Activated CD4-positive, CD25-positive, alpha-beta regulatory T cell treated with anti-CD3 and anti-CD28 coated beads, Interleukin-2, amount 50 U/mL, for 16 hours (primary cell): ENCODE measurements at places on chromosomes 7 and 10.

DNA sequence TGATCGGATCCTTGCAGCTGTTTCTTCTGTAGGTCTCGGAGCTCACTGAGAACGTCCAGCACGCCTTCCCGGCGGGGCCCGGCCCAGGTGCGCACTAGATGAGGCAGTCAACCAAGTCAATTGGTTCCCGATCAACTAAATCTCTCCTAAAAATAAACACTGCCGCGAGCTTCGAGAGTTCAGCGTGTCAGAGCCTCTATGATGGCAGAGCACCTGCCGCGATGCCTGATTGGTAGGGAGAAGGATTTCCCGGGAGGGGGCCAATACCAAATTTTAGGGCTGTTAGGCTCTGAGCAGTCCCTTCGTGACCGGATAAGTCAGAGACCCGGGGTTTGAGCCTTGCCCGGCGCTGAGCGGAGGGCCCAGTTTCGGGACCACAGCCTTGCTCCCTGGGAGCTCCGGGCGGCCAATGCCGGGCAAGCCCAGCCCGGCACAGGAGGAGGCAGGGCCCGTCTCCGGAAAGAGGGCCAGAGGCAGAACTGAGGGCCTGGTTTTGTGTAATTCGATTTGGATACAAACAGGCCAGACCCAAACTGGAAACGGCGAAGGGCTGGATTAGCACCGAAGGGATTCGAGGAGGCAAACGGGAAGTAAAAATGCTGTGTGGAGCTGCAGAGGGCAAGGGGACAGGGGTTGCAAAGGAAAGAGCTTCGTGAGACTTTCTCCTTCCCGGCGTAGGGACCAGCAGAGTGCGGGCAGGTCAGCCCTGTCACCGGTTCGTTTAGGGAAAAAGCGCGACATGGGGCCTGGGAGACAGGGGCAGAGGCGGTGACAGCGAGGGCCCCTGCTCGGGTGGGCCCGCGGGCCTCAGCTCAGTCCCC, 569 bp downstream of the SLC26A5 start:
- DNase-seq = no peak

- no peak for DNase-seq
These were observed 28.5 kb upstream of the CROT start for GRCh38 chr7:87316846-87317552.

- no peak for DNase-seq
These were observed 48.1 kb downstream of the SDK1 start for GRCh38 chr7:3349126-3349525.

GRCh38 chr7:47377741-47378140, 204.2 kb downstream of the TNS3 start:
- no peak for DNase-seq

- no peak for DNase-seq
These were observed 146.0 kb upstream of the SEM1 start for GRCh38 chr7:96855691-96856090.

GRCh38 chr7:7654964-7655715, 14.6 kb downstream of the UMAD1 start:
- DNase-seq = no peak

- DNase-seq = no peak
These were observed 341.7 kb downstream of the DNAJB6 start for GRCh38 chr7:157678501-157678900.

DNA sequence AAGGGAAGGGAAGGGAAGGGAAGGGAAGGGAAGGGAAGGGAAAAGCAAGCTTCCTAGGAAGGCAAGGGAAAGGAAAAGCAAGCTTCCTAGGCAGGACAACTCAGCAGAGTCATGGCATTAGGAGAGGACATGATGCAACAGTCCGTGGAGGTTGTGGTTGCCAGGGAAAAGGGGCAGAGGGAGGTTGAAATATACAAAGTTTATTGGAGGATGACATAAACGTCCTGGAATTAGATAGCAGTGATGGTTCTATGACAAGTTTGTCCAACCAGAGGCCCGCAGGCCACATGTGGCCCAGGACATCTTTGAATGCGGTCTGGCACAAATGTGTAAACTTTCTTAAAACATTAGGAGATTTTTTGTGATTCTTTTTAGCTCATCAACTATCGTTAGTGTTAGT, 59.8 kb upstream of the OPN4 start:
- DNase-seq = no peak
